ENCODE measurements at places on chromosomes 13 and 19.

DNA sequence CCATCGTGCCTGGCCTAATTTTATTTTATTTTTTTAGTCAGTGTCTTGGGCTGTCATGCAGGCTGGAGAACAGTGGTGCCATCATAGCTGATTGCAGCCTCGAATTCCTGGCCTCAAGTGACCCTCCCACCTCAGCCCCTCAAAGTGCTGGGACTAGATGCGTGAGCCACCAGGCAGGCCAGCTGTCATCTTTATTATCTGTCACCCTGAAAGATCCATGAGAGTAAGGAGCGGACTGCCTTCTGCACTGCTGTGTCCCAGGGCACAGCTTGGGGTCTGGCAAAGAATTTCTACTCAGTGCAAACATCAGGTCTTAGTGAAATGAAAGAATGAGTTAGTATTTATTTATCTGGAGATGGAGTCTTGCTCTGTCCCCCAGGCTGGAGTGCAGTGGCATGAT is 9.5 kb upstream of the TLE5 start:
- no peak for DNase-seq

- DNase-seq, result peak; percentile 3
These were observed 53.7 kb downstream of the PEPD start for GRCh38 chr19:33467851-33468250.

- no peak for DNase-seq
These were observed 27.1 kb downstream of the LNX2 start for GRCh38 chr13:27593267-27593666.

- no peak for DNase-seq
These were observed 888 bp downstream of the NOTCH3 start for GRCh38 chr19:15199661-15200552.

DNA sequence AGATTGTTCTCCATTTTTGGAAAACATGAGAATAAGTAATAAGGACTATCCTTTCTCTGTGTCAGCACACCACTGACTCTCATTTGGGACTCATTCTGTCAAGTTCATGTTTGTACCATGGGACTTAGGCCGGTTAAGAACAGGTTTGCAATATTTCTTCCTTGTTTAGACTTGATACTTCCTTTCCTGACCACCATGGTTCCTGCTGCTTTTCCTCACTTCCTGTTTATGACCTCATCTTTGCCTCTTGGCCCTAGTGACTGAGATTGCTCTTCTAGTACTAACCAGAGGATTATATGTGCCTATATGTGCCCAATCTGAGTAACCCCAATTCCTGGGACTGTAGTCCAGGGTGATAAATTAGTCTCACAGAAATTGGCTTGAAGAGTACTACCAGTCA is 32.5 kb upstream of the NDFIP2 start:
- no peak for DNase-seq

GRCh38 chr13:41137241-41137640 is 4.6 kb upstream of the KBTBD6 start:
- no peak for DNase-seq

- peak; percentile 36 for DNase-seq
These were observed 44.6 kb downstream of the ZNF787 start for GRCh38 chr19:56076498-56076897.

- DNase-seq, result no peak
These were observed 6.9 kb downstream of the SERPINE3 start for GRCh38 chr13:51346397-51346796.

GRCh38 chr19:51651216-51651846 is 4.7 kb upstream of the SIGLEC14 start:
- no peak for DNase-seq

- no peak for DNase-seq
These were observed 82.4 kb upstream of the SGCG start for GRCh38 chr13:23098161-23098907.

DNA sequence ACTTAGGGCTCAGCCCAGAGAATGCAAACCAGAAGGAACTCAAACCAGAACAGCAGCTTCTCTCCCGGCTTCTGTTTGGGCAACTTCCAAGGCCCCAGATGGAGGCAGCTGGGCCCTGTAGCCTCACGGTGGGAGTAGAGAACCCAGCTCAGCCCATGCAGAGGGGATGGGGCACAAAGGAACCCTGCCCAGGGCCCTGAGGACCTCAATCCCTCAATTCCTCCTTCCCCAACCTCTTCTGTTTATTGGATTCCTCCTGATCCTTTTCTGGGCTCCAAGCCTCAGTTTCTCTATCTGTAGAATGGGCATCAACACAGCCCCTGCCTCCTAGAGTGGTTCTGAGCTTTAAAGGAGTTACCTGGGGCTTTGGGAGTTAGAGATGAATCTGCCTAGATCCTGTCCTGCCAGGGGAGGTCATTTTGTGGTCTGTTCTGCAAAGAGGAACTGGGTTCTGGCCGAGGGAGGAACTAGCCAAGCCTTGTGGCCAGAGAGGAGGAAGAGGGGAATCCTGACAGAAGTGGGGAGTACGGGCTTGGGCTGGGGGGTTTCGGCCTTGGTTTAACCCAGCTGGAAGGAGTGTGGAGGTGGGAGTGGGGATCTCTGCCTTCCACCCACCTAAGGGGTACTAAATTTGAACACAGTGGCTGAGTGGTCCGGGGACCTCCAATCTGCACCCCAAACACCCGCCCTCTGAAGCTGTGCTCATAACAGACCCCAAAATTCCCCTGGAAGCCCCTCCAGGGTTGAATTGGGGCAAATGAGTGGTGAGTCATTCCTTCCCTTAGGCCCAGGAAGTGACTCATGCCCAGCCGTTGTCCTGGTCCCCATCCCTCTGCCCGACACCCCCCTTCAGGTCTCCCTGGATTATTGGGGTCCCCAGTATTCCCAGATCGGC is 2.7 kb downstream of the ADGRE5 start:
- DNase-seq, result peak; percentile 71
